Stimulated activated CD8-positive, alpha-beta memory T cell treated with anti-CD3 and anti-CD28 coated beads, Interleukin-4, amount 100 ng/mL, for 4 hours (primary cell): ENCODE measurements at places on chromosomes 6 and 20.
A peak's percentile ranks its signal among the peaks of the same experiment; 100 is the strongest.

DNA sequence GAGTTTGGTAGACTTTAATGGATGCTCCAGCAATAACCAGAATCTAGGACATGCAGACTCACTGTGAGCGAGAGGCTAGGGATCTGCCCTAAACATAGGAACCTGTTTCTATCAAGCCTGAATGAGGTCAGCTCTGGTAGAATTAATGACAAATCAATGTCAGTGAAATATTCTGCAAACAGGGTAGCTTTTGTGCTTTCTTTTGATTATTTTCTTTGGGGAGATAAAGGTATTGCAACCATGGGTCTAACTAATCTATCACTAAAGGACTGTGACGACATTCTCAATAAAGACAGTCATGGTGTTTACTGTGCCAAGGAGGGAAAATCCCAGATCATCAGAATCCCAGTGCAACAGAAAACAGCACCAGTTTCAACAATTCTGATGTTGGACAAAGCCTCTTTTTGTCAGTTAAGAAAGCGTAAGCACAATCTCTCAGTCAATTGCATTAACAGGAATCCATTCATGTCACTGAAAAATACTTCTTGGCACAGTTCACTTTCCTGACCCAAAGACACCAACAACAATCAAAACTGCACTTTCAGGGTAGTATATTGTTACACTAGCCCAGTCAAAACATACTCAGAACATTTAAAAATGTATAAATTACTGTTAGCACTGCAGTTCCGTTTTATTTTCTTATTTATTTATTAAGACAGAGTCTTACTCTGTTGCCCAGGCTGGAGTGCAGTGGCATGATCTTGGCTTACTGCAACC lies 36.8 kb upstream of the SMIM29 start:
- DNase-seq: no peak

DNA sequence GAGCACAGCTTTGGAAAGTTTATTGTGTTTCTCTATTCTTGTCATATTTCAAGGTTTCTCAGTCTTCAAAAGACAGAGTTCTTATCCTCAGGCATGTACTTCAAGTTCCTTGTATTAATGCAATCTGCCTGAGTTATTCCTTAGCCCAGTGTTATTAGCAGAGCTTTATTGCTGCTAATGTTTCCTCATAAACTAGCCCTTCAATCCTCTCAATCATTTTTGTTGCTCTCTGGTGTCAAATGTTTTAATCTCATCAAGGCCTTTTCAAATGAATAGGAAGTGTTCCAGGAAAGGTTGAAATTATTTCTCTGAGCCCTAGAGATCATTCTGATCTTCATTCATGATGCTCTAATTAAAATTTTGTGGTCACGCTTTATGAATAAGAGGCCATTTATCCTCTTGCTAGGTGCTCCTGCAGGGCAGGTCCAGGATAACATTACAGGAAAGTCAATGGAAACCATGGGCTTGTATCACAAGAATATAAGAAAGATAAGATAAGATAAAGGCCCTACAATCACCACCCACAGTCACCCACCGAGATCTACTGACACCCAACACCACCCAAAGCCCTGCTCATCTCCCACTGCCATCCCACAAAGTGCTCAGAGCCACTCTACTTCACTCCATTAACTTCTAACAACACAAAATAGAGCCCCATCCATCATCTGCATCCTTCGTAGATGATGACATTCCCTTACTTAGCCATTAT lies 125.9 kb downstream of the COL9A1 start:
- no peak for DNase-seq

DNA sequence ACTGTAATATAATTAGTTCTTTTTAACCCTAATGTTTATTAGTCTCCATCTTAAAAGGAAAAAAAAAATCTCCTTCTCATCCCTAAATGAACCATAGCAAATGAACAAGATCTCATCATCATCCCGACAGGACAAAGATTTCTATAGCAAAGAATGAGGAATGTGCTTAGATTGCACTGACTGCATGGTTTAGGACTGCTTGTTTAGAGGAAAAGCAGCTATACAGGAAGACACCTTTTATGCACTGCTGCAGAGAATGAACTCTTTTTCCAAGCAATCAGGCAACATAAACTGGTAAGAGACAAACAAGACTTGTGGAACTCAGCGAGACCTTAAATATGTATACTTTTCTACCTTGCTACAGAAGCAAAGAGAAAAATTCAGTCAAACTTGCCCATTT lies 26.8 kb downstream of the CSNK2A1 start:
- DNase-seq: no peak

- no peak for DNase-seq
Observed at GRCh38 chr20:2169456-2170088, 67.9 kb downstream of the STK35 start.

- no peak for DNase-seq
Observed at GRCh38 chr6:150745896-150746295, 119.6 kb upstream of the MTHFD1L start.

DNA sequence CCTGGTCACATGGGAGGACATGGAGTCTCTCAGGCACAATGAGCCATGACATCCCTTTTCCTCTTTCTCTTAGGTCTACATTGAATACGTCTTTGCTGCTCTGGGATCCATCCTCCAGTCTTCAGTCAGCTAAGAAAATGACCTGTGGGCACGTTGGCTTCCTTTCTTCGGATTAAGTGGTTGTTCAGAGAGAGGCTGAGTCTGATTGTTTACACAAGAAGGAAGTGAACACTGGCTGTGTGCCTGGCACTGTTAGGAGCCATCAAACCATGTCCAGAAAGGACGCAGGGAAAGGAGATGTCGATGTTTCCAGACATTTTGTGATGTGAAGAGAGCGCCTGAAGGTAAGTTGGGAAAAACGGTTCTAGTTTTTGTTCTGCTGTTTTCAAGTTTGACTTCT lies 309.9 kb upstream of the CDYL start:
- DNase-seq: no peak

DNA sequence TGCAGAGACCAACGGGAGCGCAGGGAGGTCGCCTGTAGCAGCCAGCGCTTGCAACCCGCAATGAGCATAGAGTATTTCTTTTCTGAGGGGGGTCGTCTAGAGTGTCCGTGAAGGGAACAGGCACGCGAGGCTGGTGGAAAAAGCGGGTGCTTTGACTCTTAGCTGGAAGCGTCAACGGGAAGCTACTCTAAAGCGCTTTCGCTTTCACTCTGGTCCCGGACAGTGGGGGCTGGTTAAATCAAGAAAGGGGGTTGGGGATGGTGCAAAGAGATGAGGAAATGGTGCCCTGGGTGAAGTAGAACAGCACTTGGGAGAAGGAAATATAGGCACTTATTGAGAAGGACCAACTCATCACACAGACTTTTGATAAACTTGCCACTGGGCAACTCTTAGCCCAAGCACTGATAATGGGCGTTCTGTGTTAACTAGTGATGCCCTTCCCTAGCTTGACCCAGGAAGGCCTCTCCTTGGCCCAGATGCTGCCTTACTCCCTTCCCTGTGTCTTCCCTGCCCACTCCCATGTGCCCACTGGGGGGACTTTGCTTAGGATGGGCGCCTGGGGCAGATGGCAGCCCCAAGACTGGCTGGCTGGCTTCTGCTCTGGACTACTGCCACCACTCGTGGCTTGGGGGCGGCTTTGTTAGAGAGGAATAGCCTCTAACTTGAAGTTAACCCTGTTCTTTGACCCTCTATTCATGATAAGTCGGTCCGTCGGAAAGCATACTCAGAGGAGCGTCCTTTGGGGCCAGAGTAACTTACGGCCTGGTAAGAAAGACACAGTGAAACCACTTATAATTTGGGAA lies 585 bp downstream of the PSMB9 start:
- no peak for DNase-seq

DNA sequence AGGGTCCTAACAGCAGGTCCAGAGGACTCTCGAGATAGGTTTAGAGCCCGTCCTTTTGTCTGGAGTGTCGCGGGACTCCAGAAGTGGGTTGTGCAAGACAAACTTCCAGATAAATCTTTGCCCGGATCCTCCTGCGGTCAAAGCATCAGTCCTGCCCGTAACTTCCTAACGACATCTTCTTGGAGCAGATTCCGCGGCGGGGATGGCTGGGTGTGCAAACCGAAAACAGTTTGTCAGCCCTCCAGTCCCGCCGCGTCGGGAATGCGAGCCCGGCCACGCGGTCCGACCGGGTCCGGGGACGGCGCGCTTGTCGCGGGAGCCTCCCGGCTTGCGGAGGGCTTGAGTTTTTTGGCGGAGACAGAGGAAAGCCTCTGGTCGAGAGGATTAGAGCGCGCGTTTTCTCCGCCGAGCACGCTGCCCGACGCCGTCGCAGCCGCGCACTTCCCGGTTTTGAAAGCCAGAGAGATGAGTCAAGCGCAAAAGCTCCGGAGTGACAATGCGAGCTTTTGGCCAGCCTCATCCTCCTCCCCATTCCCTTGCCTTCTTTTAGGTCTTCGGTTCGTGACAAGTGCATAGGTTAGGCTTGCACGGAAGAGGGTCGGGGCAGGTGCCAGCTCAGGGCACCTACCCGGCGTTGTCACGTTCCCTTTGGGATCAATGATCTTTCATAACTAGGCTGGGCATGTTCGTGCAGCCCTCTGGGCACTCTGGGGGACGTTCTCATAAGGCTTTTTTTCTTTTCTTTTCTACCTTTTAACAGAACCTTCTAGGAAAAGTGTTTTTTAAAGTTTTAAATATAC lies 91.3 kb upstream of the PRDM1 start:
- DNase-seq: no peak

GRCh38 chr6:71766146-71766760 lies 120.1 kb upstream of the RIMS1 start:
- no peak for DNase-seq

GRCh38 chr6:108835218-108835850 lies 12.9 kb upstream of the ARMC2 start:
- peak; percentile 68 for DNase-seq

DNA sequence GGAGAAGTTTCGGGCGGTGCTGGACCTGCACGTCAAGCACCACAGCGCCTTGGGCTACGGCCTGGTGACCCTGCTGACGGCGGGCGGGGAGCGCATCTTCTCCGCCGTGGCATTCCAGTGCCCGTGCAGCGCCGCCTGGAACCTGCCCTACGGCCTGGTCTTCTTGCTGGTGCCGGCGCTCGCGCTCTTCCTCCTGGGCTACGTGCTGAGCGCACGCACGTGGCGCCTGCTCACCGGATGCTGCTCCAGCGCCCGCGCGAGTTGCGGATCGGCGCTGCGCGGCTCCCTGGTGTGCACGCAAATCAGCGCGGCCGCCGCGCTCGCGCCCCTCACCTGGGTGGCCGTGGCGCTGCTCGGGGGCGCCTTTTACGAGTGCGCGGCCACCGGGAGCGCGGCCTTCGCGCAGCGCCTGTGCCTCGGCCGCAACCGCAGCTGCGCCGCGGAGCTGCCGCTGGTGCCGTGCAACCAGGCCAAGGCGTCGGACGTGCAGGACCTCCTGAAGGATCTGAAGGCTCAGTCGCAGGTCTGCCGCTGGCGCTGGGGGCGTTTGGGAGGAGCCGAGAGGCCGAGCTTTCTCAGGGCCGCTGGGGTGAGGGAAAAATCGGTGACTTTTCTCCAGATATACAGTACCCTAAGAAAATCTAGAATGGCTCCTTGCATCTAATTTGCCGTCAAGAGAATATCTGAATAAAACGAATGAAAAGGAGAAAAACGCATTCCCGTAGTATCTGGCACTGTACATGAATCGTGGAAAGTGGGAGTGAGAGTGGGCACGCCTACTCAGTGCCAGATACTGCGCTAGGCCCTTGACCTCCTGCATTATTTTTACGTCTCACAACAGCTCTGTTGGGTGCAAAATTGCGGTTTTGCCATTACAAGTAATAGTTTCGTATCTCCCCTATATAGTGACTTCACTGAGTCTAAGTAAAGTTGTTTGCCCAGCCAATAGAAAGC lies 1.0 kb downstream of the CALHM6 start:
- peak; percentile 26 for DNase-seq

DNA sequence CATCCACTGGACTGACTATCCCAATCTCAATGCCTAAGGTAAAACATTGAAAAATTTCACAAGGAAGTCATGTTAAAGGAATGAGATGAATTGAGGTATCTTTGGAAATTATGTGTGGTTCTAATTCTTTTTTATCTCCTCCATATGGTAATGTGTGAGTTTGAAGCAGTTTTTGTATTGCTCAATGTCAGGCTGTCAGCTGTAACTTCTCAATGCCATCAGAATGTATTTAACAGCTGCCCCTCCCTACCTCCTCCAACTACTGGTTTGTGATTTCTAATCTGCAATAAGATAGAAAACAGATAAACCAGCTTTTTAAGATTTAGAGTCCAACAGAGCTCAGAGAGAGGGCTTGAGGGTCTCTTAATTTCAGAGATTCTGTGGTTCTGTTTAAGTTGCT lies 1005.8 kb upstream of the ADGRB3 start:
- DNase-seq: no peak

GRCh38 chr6:16318953-16319720 lies 80.8 kb downstream of the GMPR start:
- no peak for DNase-seq

DNA sequence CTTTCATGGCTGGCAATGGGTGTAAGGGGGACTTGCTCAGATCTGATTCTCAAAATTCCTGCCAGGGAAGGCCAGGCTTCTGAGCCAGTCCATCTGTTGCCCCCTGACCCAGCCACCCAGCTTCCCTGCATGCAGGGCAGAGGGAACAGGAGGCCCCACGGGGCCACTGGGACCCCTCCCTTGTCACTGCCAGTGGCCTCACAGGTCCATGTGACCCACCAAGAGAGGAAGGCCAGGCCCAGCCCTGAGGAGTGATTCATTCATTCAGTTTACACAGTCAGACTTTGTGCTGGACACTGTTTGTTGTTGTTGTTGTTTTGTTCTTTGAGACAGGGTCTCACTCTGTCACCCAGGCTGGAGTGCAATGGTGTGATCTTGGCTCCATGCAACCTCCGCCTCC lies 39.5 kb downstream of the UBE2V1 start:
- no peak for DNase-seq

- peak; percentile 64 for DNase-seq
Observed at GRCh38 chr20:49928411-49929141, 7.6 kb upstream of the RNF114 start.

GRCh38 chr6:169930799-169931198 lies 179.4 kb downstream of the ERMARD start:
- DNase-seq: no peak

DNA sequence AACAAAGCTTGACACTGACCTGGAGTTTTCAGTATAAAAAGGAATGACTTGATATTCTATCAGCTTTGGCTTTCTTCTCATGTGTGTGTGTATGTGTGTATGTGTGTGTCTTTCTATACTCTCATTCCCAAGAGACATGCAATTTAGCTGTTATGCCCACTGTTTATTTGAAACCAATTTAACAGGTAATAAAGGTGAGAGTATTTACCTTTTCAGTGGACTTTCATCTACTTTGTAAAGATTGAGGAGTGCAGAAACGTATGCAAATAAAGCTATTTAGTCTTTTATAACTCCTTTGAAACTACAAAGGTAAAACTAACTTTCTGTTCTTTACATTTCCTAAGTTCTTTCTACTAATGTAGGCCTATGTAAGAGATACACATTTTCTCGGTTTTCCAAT lies 103.5 kb upstream of the HS3ST5 start:
- no peak for DNase-seq

DNA sequence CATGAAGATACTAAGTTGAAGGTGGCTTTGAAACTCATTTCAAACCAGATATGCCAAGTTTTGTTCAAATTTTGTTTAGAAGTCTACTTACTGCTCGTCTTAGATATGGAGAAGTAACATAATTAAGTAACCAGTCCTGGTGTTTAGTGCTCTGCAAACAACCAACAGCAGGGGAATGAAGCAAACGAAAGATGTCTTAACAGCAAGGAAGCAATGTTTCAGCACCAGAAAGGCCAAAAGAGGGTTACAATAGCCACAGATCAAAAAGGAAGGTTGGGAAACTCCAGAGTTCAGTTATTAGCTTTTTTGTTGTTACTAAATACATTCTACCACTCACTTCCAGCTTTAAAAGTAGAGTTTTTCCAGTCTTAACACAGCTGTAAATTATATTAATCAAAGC lies 45.1 kb downstream of the LHFPL5 start:
- no peak for DNase-seq
